ENCODE measurements at places on chromosomes 3 and 15. TPM values are rescaled to one million over a fixed set of nuclear protein-coding genes. Genes with fewer than 3 reads are reported as not detected.

Gene STRIT1
- total RNA-seq: not detected

Gene CAPN3
- total RNA-seq: 7.1 TPM

Gene RASL12
- 187 TPM for total RNA-seq

Gene RBP2
- not detected for total RNA-seq

Gene TMEM266
- not detected for total RNA-seq

Gene MANF
- 34.4 TPM for total RNA-seq

DNA sequence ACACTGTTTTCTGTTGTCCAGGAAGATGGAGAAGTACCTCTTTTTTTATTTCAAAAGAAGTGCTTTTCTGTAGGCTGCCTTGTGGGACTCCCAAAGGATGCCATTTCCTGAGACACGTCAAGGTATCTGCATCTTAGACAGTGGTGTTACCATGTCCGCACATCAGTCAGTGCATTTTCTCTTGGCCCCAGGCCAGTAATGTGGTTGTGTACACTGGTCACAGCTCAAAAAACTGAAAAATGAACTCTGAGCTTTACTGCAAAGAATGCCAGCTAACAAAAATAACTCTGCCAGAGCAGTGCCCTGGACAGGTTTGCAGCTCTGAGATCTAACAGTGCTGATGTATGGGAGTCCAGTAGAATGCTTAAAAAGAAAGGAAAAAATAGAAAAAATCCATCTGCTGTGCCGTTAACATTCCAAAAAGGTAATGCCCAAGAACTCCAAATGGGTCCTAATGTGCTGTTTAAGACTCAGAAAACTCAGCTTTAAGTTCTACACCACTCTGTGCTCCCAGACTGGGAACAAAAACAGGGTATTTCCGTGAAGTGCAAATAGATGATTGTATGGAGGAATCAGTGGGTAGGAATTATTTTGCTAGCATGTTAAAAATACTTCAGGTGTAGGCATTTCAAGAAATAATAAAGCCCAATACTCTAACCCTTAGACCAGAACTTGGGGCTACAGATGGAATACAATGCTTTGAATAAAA lies 315.9 kb downstream of the FEZF2 start:
- no peaks in the 10 kb centered on the region for H3K36me3 ChIP-seq
- peak overlapping the region; percentile 58 for H3K27ac ChIP-seq
- DNase-seq: no peak
- H3K27me3 ChIP-seq: no peaks in the 10 kb centered on the region
- peaks cover 8% of the 10 kb centered on the region for H3K4me1 ChIP-seq

DNA sequence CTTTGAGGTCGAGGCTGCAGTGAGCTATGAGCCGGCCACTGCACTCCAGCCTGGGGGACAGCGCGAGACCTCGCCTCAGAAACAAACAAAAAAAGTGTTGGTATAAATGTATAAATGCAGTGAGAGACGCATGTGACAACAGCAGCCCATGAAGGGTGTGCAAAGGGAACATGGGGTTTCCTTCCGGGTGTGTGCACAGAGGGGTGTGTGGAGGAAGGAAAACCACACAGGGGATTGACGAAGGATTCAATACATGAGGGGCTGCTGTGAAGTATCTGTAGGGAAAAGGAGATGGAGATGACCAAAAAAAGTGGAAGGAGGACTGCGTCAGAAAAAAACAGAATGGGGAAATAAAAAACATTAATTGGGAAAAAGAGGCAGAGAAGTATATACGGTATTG lies 1.1 kb downstream of the MTFMT start:
- no peak overlapping the region for H3K27ac ChIP-seq
- no peaks in the 10 kb centered on the region for H3K4me1 ChIP-seq
- H3K4me3 ChIP-seq: peak overlapping the region; percentile 97
- H3K27me3 ChIP-seq: no peaks in the 10 kb centered on the region
- no peak for DNase-seq
- H3K36me3 ChIP-seq: peaks cover 12% of the 10 kb centered on the region

- DNase-seq: no peak
- no peak overlapping the region for H3K4me3 ChIP-seq
- no peaks in the 10 kb centered on the region for H3K36me3 ChIP-seq
Observed at GRCh38 chr3:124939661-124940060, 5.1 kb upstream of the MUC13 start.

DNA sequence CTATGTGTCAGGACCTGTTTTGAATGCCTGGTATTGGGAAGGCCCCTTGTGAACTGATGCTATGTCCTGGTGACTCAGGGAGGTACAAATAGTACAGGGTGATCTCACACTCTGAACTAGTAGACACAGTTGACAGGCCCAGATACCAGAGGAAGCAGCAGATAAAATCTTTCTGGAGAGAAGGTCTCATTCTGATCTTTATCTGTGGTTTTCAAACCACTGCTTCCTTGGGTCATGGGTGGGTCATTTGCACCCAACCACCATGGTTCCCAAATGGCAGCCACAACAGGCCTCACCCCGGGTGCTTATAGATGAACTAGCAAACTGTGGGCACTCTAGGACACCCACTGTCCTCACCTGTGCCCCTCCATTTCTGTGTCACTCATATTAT lies 43.4 kb downstream of the PXYLP1 start:
- H3K36me3 ChIP-seq: no peaks in the 10 kb centered on the region
- no peak for DNase-seq

GRCh38 chr3:195003006-195003892 lies 267.7 kb downstream of the XXYLT1 start:
- peak; percentile 71 for DNase-seq
- H3K27ac ChIP-seq: no peak overlapping the region
- H3K4me1 ChIP-seq: no peaks in the 10 kb centered on the region
- H3K27me3 ChIP-seq: no peaks in the 10 kb centered on the region
- H3K36me3 ChIP-seq: no peaks in the 10 kb centered on the region

GRCh38 chr15:94736236-94736635 lies 504.9 kb downstream of the MCTP2 start:
- no peak overlapping the region for H3K4me3 ChIP-seq
- H3K36me3 ChIP-seq: no peaks in the 10 kb centered on the region
- DNase-seq: no peak
- H3K4me1 ChIP-seq: no peaks in the 10 kb centered on the region
- no peaks in the 10 kb centered on the region for H3K27me3 ChIP-seq

DNA sequence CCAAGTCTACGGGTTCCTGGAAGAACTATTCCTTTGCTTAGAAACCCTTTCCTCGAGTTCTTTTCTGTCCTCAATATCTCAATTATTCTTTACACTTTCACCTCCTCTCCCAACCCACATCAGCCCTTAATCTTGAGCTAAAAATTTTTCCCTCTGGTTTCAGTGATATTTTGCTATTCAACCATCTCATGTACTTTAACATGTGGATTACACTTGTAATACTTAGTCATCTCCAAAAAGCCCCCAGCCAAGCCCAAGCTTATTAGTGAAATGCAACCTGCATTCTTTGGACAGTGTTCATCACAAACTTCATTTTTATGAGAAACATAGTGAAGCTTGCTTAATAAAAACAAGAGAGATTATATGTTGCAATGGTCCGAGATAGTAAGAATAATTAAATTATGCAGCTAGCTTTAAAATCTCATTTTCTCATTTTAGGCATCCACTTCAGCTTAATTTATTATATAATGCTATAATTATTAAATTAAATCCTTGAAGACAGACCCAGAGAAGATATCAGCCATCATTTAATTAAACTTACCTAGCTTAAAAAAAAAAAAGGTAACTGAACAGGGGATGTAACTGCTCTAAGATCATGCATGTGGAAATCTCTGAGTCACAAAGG lies 534.5 kb upstream of the TBL1XR1 start:
- H3K4me3 ChIP-seq: no peak overlapping the region
- no peak for DNase-seq
- H3K27me3 ChIP-seq: no peaks in the 10 kb centered on the region
- H3K36me3 ChIP-seq: no peaks in the 10 kb centered on the region
- no peak overlapping the region for H3K27ac ChIP-seq

DNA sequence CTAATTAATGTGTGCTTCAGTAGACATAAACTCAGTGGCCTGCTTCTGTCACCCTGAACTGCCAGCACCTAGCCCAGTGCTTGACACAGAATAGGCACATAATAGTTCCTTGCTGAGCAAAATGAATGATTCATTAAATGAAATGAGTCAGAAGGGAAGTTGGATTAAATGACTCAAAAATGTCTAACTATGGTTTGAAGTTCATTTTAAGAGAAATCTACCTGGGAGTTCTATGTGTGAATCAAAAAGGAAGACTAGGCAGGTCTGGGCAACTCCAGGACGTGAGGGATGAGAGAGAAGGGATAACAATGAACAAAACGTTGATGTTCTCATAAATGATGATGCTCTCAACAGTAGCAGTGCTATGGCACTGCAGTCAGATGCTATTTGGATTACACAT lies 175.0 kb downstream of the CFAP20DC start:
- H3K4me3 ChIP-seq: no peak overlapping the region
- DNase-seq: no peak
- H3K27me3 ChIP-seq: no peaks in the 10 kb centered on the region

GRCh38 chr3:152295806-152296205 lies 27.1 kb downstream of the MBNL1 start:
- H3K4me1 ChIP-seq: peaks cover 8% of the 10 kb centered on the region
- H3K36me3 ChIP-seq: peaks cover 8% of the 10 kb centered on the region
- DNase-seq: no peak

- H3K27me3 ChIP-seq: no peaks in the 10 kb centered on the region
- H3K4me3 ChIP-seq: peak overlapping the region; percentile 84
- H3K36me3 ChIP-seq: peaks cover 4% of the 10 kb centered on the region
- DNase-seq: no peak
- H3K27ac ChIP-seq: peak overlapping the region; percentile 91
Observed at GRCh38 chr3:122415104-122415744, 638 bp downstream of the WDR5B start.

GRCh38 chr15:66777596-66778313 lies 75.7 kb downstream of the SMAD6 start:
- peaks cover 9% of the 10 kb centered on the region for H3K36me3 ChIP-seq
- no peaks in the 10 kb centered on the region for H3K27me3 ChIP-seq
- H3K4me3 ChIP-seq: no peak overlapping the region
- H3K4me1 ChIP-seq: peaks cover 14% of the 10 kb centered on the region

- H3K36me3 ChIP-seq: no peaks in the 10 kb centered on the region
- no peaks in the 10 kb centered on the region for H3K27me3 ChIP-seq
- no peaks in the 10 kb centered on the region for H3K4me1 ChIP-seq
- H3K27ac ChIP-seq: no peak overlapping the region
- H3K4me3 ChIP-seq: no peak overlapping the region
Observed at GRCh38 chr3:53023072-53023823, 22.6 kb downstream of the SFMBT1 start.

Data from ascending aorta (tissue), 2 donors.